ENCODE measurements at places on chromosomes 4 and X.

GRCh38 chr4:135949931-135950330 is 1582.4 kb downstream of the PCDH18 start:
- DNase-seq, result no peak

- no peak for DNase-seq
Measured at GRCh38 chrX:48831909-48832291, 3.5 kb downstream of the PCSK1N start.

DNA sequence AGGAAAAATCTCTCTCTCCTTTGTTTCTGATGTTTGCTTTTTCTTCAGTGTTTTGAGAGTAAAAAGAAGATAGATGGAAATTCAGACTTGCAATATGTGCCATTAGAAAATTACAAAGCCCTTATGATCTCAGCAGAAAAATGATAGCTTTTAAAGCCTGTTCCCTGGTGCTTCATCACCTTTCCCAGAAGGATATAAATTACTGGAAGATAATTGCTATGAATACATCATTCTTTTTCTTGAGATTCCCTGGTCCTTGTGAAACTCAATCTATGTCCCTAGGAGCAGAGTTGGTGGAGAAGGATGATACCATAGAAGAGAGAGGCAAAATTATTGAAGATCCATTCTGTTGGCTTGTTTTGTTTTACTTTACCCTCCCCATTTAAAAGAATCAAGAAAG is 86.5 kb downstream of the GLRA3 start:
- DNase-seq, result no peak

DNA sequence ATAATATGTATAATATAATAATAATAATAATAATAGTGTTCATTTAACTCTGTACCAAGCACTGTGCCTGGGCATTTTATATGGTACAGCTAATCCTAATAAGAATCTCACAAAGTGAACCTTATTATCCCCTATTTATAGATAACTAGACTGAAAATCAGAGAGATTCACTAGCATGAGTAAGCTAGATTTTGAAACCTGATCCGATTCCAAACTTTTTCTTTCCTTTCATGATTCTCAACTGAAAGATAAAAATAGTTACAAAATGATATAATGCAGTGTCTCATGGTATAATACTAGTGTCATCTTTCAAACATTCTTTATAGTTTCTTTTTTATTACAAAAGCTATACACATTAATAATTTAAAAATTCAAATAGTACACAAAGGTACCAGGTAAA is 55.9 kb upstream of the RNF128 start:
- DNase-seq, result no peak

DNA sequence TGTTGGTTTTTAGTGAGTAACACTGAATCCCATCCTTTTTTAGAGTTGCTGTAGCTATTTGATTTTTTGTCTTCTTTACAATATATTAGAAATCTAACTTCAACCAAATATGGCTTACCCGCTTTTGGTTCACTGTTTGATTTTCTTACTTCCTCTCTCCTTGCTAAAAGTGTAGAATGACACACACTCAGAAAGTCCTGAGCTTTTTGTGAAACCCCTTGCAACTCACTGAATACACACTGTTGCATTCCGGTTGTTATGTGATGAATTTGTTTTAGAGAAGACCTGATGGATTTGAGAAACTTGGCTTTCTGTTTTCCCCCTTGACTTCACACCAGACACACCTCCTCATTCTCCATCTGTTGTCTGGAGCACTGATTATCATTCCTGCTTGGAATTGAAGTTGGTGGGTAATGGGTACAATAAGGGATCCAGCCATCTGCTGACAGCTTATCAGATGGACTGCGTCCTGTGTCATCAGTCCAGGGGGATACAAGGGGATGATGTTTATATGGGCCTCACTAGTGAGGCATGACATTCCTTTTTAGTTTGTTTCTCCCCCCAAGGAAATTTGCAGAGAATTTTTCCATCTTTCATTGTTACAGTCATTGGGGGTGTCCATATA is 5.2 kb downstream of the TMEM164 start:
- no peak for DNase-seq

DNA sequence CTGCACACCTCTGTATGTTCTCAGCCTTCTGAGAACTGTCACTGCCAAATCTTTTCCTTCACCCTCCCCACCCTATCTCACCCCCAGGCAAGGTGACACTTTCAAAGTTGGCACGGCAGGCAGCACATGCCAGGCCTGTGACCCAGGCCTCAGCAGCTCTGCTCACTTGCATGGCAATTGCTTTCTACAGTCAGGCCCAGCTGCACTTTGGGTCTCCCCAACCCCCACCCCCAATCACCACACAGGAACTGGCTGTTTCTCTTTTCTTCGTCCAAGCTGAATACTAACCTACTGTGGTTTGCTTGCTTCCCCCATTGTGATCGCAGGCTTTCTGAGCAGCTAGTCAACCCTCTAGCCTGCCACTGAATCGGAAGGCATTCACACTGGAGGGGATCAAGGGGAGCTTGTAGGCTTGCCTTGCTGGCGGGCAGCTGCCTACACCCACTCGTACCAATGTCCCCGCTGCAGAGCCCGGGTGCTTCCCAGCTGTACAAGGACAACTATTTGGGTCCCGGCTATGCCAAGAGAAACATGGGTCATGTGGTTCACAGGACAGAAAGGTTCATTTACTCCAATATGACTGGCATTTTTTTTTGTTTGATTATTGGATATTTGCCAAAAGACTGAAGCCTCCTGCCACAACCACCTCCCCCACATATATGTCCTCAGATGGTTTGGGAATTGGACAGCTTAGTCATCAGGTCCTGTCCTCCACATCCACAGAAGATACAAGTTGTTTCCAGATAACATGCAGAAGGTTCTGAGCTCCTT is 28.1 kb downstream of the SLC25A43 start:
- no peak for DNase-seq

DNA sequence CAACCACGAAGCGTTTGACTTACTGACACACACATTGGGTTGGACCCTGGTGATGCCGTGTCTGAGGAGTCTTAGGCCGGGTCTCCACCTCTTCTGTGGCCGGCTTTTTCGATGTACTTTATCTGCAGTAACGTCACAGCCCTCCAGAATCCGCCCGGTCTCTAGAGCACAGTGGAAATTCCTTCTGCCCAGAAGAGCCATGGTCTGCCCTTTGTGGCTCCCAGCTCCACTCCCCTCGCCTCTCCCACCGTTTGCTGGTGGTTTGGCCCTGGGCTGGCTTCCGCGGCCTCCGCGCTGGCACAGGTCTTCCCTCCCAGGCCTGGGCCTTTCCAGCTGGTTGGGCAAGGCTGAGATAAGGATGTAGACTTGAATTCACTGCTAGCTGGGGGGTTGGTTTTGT is 4.3 kb downstream of the MAEA start:
- DNase-seq, result no peak

- DNase-seq, result no peak
Measured at GRCh38 chr4:18631586-18631985, 610.0 kb upstream of the LCORL start.

GRCh38 chrX:133709501-133709900 is 275.9 kb downstream of the GPC3 start:
- DNase-seq, result no peak

GRCh38 chr4:170374770-170375169 is 285.0 kb upstream of the AADAT start:
- no peak for DNase-seq

DNA sequence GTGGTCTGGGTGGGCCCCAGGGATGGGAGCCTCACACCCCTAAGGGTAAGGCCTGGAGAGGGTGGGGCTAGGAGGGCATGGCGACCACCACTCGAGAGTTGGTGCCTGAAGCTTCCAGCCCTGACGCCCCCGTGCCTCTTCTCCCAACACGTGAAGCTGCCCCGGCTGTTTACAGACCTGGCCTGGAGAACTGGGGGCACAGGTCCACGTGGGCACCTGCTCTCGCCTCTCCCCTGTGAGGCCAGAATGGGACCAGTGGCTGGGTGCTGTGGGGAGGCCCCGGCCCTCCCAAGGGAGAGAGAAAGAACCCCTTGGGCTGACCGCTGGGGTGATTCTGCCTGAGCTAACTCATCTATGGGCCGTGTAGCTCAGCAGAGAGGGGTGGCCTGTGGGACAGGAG is 15.5 kb downstream of the NAT8L start:
- DNase-seq, result no peak

- DNase-seq, result no peak
Measured at GRCh38 chr4:17578482-17578891, 1.5 kb downstream of the LAP3 start.

GRCh38 chr4:89251396-89251795 is 56.2 kb downstream of the GPRIN3 start:
- no peak for DNase-seq

DNA sequence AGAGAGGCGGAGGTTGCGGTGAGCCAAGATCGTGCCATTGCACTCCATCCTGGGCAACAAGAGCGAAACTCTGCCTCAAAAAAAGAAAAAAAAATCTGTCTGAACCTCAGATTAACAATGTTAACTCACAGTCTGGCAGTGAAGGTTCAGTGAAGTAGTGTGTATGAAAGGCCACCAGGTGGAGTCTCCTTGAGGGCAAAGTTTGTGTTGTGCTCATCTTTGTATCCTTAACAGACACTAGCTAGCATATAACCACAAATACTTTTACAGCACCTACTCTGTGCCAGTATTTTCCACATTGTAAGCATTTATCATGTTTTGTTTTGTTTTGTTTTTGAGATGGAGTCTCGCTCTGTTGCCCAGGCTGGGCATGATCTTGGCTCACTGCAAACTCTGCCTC is 46.0 kb upstream of the MGST2 start:
- no peak for DNase-seq

DNA sequence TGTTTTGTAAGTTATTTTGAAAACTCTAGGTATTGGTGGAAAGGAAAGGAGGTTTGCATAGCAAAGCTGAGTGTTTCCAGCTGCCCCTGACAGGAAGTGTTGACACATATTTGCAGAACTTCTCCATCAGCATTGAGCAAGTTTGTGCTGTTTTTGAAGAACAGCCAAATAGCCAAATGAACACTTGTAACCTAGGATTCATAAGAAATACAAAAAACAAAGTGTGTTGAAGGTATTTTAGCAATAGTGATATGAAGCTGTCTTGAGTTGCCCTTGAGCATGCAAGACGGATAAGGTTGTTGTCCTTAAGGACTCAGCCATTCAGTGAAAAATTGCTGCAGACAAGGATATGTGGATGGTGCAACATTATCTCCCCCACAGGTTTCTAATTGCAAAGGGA is 68.3 kb upstream of the PGM2 start:
- no peak for DNase-seq

DNA sequence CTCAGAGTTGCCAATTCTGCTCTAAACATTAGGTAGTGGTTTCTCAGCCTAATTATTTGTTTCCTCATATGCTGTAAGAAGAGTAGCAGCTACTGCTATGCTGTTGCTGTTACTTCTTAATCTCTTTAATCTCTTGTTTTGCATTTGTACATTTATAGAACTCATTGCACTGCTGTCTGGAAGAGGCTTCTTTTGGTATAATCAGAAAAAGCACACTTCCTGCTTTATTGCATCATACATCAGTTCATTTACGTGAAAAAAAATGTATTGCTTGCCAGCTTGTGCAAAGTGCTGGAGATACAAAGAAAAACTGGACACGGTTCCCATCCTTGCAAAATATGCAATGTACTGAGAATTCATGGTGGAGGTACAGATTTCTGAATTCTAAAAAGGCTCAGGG is 332.0 kb downstream of the GRXCR1 start:
- no peak for DNase-seq

GRCh38 chr4:99462875-99463464 is 27.8 kb upstream of the ADH7 start:
- DNase-seq, result peak; percentile 7

- no peak for DNase-seq
Measured at GRCh38 chr4:145041378-145041777, 56.6 kb downstream of the ANAPC10 start.

GRCh38 chr4:121139533-121140222 is 24.4 kb downstream of the TNIP3 start:
- no peak for DNase-seq

DNA sequence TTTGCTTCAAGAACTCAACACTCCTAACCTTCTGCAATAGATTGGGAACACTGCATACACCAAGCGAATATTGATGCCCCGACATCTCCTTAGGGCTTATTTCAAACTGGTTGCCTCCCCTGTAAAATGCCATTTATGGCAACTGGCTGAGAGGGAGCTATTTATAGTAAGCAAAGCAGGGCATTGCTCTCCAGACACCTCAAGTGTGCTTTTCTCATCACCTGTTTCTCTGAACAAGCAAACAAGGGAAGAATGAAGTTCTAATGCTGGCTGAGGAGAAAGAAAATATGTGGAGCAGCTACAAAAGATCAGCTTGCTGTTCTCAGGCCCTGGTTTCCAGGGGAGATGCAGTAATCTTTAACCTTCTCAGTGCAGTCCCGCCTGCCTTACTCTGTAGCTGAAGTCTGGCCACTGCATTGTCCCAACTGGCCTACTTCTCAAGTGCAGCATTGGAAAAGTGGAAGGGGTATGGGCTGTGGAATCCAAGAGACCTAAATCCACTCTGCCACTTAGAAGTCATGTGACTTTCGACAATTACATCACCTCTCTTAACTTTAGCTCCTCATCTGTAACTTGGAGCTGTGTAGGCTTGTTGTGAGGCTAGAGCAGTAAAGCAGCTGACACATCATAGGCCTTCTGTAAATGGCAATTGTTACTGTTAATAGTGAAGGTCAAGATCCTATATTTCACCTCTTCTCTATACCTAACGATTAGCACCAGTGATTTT is 47.9 kb upstream of the FGF13 start:
- no peak for DNase-seq

DNA sequence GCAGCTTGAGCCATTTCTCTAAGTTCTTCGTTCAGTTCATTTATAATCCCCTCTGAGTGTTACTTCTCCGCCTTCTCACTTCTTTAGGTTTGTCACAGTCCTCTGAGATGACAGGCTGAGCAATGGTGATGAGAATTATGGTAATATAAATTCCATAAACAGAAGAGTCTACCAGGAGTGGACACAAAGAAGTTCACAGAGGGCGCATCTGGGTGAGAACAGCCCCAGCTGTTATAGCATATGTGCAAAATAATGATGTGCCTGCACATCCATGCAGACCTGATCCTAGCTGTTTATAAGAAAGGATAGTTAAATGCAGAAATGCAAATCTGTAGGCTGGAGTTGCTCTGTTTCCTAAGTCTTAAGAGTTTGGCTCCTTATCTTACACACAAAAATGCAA is 377.5 kb downstream of the KCNIP4 start:
- no peak for DNase-seq

DNA sequence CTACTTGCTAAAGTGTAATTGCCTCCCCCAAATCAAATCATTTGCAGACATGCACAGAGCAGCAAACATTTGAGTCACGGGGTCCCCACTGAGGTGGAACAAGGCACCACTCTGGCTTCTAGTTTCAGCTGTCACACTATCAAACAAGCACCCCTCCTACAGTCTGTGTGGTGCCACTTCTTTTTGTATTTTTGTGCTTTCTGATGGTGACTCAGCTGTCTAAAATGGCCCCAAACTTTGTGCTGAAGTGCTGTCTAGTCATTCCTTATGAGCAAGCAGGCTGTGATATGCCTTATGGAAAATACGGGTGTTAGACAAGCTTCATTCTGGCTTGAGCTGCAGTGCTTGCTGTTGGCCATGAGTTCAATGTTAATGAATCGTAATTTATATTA is 15.4 kb downstream of the IGFBP7 start:
- no peak for DNase-seq

DNA sequence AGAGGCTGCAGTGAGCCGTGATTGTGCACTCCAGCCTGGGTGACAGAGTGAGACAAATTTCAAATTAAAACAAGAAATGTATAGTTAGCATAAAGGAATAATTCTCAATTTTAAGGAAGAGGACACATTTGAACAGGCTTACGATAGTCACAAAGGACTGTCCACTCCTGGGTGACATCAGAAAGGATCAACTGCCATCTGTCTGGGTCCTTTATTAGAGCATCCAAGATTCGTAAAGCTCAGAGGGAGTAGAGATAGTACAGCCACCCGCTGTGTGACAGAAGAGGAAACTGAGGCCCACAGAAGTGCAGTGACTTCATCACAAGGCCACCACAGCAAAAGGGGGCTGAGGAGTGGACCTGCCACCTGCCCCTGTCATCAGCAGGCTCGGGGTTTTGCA is 149.3 kb upstream of the RBPJ start:
- no peak for DNase-seq
